Common myeloid progenitor, CD34-positive (primary cell): ENCODE measurements at places on chromosomes 1 and 21.

DNA sequence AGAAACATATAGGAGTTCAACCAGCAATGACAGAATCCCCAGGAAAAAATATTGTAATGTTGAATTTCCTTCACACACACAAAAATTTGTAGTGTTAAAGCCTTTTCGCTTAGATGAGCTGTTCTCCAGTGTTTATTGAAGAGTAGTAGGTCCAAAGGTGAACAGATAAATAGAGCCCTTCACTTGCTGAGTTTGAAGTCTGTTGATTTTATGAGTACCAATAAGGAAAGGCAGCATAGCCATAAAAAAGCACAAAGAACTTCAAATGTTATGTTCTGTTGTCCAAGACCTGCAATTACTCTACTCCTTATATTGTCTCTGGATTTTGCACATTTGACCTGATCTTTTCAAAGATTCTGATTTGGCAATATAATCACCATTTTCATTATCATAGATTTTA, 362.7 kb upstream of the B3GALT2 start:
- DNase-seq = no peak

GRCh38 chr1:15620155-15620545, 2.9 kb downstream of the DDI2 start:
- DNase-seq = no peak

- peak; percentile 59 for DNase-seq
Observed at GRCh38 chr1:173202424-173203145, 4.5 kb downstream of the TNFSF4 start.

DNA sequence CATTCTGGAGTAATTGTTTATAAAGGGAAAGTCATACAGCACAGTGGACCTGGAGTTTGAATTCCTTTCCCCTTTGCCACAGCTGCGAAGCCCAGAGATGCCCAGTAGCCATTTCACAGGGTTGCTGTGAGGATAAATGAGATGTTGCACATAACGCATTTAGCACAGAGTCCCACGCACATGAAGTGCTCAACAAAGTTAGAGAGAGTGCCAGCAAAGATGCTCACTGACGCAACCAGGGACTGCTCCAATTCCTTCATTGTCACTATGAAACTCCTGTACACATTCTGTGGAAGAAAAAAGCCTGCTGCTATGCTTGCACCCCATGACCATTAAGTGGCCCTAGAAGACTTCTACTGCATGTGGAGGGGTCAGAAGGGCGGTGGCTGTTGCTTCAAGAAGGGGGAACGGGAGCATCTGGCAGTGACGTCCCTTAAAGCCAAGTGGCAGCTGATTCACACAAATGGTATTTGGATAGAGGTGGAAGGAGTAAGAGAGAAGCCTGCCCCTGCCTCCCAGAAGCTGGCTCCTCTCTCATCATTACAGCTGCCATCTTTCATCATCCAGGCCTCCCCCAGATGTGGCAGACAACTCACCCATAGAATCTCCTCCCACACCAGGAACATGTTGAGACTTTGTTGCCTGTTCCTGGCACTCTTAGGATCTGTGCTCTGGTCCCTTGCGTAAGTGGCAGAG, 26.5 kb upstream of the VAV3 start:
- no peak for DNase-seq

DNA sequence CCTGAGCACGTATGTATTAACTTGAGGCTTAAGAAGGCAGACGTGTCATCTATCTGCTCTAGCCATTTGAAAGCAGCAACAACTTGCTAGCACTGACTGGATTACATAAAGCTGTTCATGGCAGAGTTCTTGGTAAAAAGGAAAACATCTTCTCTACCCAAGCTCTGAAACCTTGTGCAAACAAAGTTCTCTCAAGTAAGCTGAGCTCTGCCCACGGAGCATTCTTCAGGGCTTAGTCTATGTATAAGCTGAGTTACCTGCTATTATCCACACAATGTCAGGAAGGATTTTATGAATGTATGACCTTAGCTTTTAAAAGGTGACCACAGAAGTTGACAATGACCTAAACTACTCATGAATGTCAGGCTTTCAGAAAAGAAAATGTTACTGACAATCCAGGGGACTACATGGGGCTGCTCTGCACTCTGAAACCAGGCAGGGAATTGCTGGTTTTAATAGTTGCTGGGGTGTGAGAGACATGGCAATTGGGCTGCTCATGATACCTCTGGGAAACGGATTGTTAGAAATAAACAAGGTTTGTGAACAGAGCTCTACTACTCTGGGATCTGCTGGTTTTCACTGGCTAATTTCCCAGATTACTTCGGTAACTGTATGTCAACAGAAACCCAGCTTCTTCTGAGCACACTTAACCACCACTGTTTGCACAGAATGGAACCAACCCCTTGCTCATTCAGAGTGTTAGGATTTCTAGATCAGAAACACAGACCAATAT, 29.6 kb upstream of the CCN1 start:
- no peak for DNase-seq

DNA sequence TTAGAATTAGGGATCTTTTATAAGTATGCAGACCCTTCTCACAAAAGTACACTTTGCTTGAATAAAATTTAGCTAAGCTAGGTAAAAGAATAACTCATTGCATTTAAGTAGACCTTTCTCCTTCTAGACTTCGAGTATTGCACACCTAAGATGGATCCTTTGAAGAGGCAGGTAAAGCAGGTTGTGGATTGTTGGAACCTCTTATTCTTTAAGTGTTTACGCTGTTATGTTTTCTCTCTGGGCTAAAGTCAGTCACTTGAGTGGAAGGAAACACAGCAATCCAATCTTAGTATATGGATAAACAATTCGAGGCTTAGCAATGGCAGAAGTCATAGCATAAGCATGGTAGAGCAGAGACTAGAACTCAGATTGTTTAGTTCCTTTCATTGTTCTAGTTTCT, 11.4 kb downstream of the MAGI3 start:
- no peak for DNase-seq

DNA sequence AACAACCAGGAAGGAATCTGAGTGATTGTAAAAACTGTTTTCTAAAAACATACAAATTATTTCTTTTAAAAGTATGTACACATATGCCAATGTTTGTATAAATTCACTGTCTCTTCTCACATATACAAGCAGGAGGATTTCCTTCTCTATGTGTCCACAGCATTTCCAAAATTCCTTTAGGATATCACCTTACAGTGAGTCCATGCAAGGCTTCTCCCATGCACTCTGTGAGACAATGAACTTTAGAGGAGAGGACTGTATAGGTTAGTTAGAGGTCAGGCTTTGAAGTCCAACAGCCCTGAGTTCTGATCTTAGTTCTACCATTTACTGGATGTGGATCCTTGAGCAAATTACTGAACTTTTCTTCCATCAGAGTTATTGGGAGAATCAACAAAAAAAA, 34.1 kb upstream of the USH2A start:
- no peak for DNase-seq

- DNase-seq = no peak
Observed at GRCh38 chr1:8745749-8746390, 71.6 kb downstream of the RERE start.

DNA sequence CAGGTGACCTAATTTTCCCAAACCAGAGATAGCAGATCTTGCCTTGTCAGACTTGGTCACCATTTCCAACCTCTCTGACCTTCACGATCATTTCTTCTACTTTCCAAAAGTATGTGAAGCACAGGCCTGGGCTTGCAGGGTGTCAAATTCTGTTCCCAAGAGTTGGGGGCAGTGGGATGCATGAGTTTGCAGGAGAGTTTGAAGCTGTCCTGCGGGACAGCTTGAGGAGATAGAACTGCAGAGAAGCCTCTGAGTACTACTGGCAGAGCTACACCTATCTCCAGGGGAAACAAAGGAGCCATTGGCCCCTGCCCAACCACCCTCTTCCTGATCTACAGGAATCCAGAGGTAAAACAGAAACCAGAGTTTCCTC, 11.3 kb downstream of the TXNIP start:
- DNase-seq = no peak

- DNase-seq = no peak
Observed at GRCh38 chr21:42258885-42259407, 40.0 kb downstream of the ABCG1 start.

- no peak for DNase-seq
Observed at GRCh38 chr1:51559064-51559500, 40.0 kb upstream of the EPS15 start.

DNA sequence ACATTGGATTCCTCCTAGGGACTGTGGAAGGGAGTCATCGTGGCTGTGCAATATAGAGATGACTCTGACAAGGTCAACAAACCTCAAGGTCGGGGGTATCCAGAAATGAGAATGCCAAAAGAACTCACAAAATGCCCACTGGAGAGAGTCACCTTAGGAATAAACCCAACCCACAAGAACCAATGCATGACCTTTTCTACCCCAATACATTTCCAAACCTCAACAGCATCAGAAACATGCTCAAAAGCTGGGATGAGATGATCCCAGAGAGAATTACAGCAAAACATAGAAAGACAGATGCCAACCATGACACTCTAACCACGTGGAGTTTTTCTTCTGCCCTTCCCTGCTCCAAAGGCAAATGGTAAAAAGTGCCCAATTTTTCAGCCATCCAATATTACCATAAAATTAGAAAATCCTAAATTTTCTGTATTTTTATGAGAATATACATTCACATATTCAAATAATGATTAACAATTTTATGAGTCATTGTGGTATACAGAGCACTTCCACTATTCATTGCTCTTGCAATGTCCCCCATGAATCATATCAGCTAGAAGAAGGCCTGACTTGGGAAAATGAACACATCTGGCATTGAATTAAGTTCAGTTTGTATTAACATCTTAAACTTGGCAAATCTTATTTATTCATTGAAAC, 88.2 kb upstream of the PALMD start:
- no peak for DNase-seq

GRCh38 chr1:6666696-6667095, 34.9 kb downstream of the DNAJC11 start:
- DNase-seq = no peak

GRCh38 chr21:34021726-34022125, 51.7 kb upstream of the MRPS6 start:
- no peak for DNase-seq

DNA sequence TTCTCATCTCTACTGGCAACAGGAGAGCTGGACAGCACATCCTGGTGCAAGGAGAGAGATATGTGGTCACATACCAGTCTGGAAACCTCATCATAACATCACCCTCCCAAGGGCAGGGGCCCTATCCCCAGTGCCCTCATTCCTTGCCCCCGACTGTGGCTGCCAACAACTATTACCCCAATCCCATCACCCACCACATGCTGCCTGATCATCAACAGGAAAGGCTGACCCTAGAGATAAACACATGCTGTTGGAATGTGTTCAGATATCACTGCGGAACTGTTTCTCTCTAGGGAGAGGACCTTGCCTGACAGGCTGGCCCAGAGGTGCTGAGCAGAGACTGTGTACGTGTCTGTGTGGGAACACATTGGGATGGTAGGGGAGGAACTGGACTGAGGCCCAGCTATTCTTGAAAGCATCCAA, 4.5 kb upstream of the INKA2 start:
- peak; percentile 74 for DNase-seq

- no peak for DNase-seq
Observed at GRCh38 chr21:45403825-45404729, 888 bp upstream of the COL18A1 start.

- no peak for DNase-seq
Observed at GRCh38 chr1:62716397-62716796, 28.2 kb upstream of the DOCK7 start.

GRCh38 chr1:116508085-116508983, 62.5 kb downstream of the CD58 start:
- no peak for DNase-seq

- DNase-seq = no peak
Observed at GRCh38 chr1:46053734-46054133, 78.7 kb downstream of the PIK3R3 start.

GRCh38 chr1:193083365-193084088, 21.7 kb downstream of the GLRX2 start:
- no peak for DNase-seq

- DNase-seq = peak; percentile 90
Observed at GRCh38 chr1:47532921-47533792, 95.3 kb downstream of the FOXD2 start.

- DNase-seq = no peak
Observed at GRCh38 chr1:244439391-244440032, 12.2 kb downstream of the ADSS2 start.

DNA sequence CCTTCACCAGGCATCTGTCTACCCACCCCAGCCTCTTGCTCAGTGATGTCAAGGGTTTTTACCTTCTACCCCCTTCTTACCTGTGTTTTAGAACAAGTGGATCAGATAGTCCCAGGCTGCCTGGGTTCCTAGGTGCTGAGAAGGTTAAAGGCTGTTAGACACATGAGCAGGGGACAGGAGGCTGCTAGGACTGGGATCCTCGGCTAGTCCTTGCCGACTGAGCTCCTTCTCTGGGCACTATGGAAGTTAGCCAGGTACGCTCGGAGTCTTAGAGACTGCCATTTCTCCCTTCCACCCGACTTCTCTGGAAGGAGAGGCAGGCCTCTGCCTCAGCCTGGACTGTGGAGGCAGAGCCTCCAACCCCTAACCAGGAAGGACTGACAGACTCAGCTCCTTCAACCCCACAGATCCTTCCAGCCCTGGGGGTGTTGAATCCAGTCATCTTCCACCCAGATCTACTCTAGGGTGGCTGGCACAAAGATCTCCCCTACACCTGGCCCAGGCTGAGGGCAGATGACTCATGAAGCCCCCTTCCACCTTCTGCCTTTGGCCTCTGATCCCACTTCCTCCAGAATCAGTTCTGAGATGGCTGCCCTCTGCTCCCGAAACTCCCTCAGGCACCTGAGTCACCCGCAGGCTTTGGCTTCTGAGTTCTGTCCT, at the start of gene DYNLT4:
DYNLT4 (minus strand) TSS at position 648 of the 660 bp plus-strand sequence. CDS start 683 bp downstream, outside the sequence.
- no peak for DNase-seq

DNA sequence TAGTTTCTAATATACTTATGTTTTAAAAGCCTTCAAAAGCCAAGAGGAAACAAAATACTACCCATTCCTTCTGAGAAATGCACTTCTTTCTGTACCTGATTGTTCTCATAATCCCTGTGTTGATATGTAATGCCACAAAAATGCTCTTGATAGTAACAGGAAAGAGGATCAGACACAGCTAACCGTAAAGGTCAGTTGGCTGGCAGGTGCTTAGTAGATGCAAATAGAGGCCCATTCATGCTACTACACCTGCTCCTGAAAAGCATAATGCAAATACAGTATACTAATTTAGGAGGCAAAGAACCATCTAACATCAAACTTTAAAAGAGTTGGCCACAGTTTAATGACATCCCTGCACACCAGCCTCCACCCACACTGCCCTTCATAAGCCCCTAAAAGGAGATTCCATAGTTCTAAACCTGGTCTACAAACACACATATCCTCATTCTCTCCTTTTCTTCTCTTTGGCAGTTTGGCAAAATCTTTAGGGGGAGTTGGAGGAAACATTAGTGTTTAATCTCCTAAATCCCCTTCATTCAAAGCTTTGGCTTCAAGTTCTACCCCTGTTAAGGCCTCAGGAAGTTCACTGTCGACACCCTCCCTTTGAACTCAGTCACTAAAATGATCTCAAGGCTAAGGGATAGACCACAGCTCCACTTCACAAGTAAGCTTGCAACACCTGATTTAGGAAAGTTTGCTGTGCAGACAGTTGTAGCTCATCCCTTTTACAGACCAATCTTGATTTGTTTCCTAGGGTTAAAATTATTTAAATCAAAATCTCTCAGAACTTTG, 2.9 kb upstream of the CD46 start:
- DNase-seq = no peak

GRCh38 chr1:28110555-28110954, 22.1 kb upstream of the EYA3 start:
- no peak for DNase-seq

GRCh38 chr1:21490774-21491487, 18.3 kb upstream of the ALPL start:
- peak; percentile 51 for DNase-seq

GRCh38 chr1:179873438-179873851, 4.2 kb downstream of the TOR1AIP2 start:
- DNase-seq = no peak

- DNase-seq = no peak
Observed at GRCh38 chr1:181364801-181365200, 118.5 kb upstream of the CACNA1E start.

- DNase-seq = no peak
Observed at GRCh38 chr1:114345930-114346479, 165.0 kb downstream of the TRIM33 start.
